Right renal cortex interstitium (tissue), 3 donors: ENCODE measurements at places on chromosomes 7 and 10. TPM values are rescaled to one million over a fixed set of nuclear protein-coding genes. Genes with fewer than 3 reads are reported as not detected.

Gene LHFPL3
- 5.5 TPM for polyA plus RNA-seq

Gene OR2A1
- 0.44 TPM for polyA plus RNA-seq

- DNase-seq = no peak
Measured at GRCh38 chr10:56318816-56319215, 42.2 kb downstream of the ZWINT start.

Gene ASIC3
- 1.1 TPM for polyA plus RNA-seq

DNA sequence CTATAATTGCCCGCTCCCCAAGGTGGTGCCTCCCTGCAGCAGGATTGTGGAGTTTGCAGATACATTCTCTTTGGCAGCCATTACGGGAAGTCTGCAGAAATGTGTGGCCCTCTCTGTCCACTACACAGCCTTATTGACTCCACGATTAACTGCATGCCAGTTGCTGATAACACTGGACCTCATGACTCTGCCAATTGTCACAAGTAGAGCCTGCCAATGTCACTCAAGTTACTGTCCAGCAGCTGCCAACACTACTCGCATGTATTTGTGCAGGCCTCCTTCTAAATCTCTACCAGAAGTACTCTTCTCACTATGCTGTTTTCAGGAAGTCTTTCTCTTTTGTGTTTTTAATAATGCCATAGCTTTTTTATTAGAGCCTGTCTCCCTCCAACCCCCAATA lies 128.8 kb downstream of the PPP1R3A start:
- no peak for DNase-seq

DNA sequence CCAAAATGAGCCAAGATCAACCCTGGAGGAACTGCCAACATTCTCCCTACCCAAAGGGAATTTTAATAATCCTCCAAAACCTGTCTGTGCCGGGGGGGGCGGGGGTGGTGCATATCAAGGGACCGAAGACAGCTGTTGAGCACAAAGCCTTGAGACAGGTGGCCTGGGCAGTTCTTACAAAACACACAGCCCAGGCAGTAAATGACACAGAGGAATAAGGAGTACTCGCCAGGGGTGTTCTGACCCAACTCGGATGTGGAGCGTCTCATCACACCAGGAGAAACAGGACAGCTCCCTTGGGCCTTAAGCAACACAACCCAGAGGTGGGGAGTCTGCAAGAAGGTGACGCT lies 35.6 kb downstream of the PLAC9 start:
- DNase-seq = no peak

- no peak for DNase-seq
Measured at GRCh38 chr7:80725181-80725611, 86.8 kb downstream of the CD36 start.

- DNase-seq = no peak
Measured at GRCh38 chr10:112202561-112203241, 19.1 kb upstream of the GPAM start.

- DNase-seq = no peak
Measured at GRCh38 chr7:14734839-14735321, 167.7 kb downstream of the DGKB start.

- DNase-seq = no peak
Measured at GRCh38 chr10:74151879-74152722, 1.1 kb downstream of the ADK start.

GRCh38 chr7:80334196-80334595 lies 177.7 kb downstream of the GNAT3 start:
- DNase-seq = no peak

Gene PHYHIPL
- polyA plus RNA-seq = 18.0 TPM

DNA sequence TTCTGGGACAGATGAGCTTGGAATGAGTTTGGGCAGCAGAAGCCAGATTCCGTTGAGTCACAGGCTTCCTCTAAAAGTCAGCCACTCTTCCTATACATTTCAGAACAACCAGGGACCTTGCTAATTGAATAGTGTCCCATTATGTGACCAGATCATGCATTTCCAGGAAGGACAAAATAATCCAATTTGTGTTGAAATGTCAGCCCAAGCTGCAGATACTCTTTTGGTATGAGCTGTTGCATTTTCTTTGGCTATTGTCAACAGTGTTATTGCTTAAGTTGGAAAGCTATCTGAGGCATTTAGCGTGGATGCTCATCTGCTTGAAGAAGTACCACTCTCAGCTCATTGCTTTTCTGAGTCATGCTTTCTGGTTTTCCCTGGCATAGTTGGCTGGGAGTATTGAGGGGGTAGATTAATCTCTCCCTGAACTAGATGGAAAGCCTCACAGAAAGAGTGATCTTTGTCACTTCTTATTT lies 223.7 kb upstream of the HABP2 start:
- DNase-seq = no peak

- DNase-seq = no peak
Measured at GRCh38 chr7:44073664-44074348, 8.4 kb upstream of the PGAM2 start.

Gene HECW1
- polyA plus RNA-seq = 7.2 TPM

DNA sequence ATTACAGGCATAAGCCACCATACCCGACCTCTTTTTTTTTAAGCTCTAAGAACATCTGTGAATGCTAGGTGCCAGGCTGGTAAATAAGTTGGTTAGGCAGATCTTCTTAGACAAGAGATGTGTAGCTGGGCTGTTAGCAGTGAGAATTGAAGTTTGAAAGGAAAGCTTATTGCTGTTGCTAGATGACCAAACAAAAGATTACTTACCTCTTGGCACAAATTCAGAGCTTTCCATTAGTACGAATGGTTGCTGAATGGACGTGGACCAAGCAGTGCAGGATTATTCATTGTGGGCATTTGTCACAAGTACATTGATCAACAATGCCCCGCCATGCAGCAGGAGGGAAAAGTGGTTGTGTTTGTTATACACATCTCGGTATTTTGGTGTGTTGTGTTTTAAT lies 131.2 kb downstream of the GFRA1 start:
- DNase-seq = no peak

DNA sequence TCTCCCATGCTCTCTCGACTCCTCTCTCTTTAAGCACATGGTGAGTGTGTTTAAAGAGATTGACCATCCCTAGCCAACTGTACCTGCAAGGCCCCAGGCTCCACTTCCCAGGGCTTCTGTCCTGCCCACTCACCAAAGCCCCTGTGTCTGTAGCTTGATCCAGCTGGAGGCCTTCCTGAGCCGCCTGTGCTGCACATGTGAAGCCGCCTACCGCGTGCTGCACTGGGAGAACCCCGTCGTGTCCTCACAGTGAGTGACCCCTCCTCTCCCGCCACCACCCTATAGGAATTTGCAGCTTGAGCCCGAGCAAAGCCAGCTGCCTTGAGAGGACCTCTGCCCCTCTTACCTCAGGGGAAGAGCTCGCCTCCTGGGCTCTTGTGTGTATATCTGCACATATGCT lies 11.2 kb downstream of the ZFYVE27 start:
- DNase-seq = no peak

GRCh38 chr7:25711940-25712339 lies 440.1 kb upstream of the NFE2L3 start:
- DNase-seq = no peak

Gene XRCC2
- 6.2 TPM for polyA plus RNA-seq

Gene FAM241B
- polyA plus RNA-seq = 9.7 TPM

Gene GNAI1
- polyA plus RNA-seq = 123 TPM

- DNase-seq = no peak
Measured at GRCh38 chr10:85995791-85996190, 370.8 kb downstream of the GRID1 start.

DNA sequence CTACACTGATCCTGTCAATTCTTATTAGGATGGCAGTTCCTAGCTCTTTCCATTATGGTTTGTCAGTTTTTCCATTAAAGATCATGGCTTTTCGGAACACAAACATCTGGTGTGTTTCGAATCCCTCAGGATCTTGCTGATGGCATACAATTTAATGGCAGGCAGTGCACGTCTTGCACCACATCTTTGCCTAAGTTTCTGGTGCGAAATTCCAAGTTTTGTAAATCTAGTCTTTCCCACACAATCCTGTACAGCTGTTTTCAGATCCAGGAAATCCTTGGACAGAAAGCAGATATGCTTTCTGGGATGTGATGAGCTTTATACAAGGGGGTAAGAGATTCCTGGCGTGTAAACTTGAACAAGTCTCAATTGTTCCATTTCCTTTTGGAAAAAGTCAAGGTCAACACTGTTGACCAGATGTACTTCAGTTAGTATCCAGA lies 224.3 kb upstream of the PHYHIPL start:
- no peak for DNase-seq

DNA sequence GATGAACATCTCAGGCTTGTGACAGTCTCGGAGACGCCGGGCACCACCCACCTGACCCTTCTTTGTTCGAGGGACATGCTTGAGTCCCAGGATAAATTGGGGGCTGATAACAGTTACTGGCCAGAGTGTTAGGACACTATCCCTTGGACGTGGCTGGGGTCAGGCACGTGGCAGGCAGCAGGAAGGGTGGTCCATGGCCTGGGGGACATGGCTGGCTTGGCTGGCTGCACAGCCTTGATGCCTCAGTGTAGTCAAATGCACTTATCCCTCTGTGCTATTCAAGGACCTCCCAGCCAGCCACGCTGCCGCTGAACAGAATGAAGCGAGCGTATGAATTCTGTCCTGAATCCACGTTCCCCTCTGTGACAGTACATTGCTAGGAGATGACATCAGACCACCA lies 662.0 kb upstream of the FOXK1 start:
- DNase-seq = no peak

Gene NKX6-2
- 7.6 TPM for polyA plus RNA-seq

GRCh38 chr10:131534836-131535235 lies 223.3 kb upstream of the TCERG1L start:
- DNase-seq = no peak

Gene FOXL3
- polyA plus RNA-seq = not detected

Gene COL28A1
- 9.8 TPM for polyA plus RNA-seq

Gene LOXL4
- polyA plus RNA-seq = 3.9 TPM

- DNase-seq = no peak
Measured at GRCh38 chr10:97719602-97720001, 6.1 kb downstream of the MARVELD1 start.

DNA sequence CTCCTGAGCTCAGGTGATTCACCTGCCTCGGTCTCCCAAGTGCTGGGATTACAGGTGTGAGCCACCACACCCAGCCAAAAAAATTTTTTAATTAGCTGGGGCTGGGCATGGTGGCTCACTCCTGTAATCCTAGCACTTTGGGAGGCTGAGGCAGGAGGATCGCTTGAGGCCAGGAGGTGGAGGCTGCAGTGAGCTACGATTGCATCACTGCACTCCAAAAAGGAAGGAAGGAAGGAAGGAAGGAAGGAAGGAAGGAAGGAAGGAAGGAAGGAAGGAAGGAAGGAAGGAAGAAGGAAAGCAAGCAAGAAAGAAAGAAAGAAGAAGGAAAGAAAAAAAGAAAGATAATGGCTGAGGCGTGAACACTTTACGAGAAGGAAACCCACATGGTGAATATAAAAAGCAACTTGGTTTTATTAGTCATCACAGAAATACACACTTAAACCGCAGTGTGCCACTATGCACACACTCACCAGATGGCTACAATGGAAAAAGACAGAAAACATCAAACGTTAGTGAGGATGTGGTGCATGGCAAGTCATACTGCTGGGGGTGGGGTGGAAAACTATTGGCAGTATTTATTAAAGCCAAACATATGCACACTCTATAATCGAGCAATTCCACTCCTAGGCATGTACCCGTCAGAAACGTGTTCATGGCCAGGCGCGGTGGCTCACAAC lies 4.4 kb upstream of the CCL26 start:
- no peak for DNase-seq

Gene SPDYE9
- polyA plus RNA-seq = 0.35 TPM

DNA sequence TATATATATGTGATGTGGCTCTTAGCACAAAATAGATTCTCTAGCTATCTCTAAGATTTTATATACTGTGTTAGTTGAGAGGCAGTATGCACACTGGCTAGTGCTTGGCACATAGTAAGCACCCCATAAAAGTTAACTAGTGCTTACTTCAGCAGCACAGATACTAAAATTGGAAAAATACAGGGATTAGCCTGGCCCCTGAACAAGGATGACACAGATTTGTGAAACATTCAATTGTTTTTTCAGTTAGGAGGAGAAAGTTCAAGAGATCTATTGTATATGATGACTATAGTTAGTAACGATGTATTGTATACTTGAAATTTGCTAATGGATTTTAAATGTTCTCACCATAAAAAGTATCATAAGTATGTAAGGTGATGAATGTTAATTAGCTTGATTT lies 78.3 kb upstream of the LRRC17 start:
- DNase-seq = no peak

- no peak for DNase-seq
Measured at GRCh38 chr10:98589007-98589406, 142.3 kb upstream of the HPS1 start.

DNA sequence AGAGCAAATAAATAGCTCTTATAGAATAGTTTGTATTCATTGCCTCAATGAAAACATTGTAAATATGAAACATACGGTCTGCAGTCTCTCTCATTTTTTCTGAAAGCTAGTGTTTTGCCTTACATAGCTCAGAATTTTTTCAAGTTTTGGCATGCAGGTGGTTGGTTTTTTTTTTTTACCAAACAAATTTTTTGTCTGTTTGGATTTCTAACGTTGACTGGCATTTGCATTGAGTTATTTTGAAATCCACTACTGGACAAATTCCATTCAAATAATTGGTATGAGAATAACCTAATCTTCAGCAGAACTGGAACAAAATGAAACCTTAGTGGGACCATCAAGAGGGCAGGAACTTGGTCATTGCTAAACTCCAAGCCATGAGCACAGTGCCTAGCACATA lies 107.6 kb upstream of the SAMD8 start:
- DNase-seq = no peak

DNA sequence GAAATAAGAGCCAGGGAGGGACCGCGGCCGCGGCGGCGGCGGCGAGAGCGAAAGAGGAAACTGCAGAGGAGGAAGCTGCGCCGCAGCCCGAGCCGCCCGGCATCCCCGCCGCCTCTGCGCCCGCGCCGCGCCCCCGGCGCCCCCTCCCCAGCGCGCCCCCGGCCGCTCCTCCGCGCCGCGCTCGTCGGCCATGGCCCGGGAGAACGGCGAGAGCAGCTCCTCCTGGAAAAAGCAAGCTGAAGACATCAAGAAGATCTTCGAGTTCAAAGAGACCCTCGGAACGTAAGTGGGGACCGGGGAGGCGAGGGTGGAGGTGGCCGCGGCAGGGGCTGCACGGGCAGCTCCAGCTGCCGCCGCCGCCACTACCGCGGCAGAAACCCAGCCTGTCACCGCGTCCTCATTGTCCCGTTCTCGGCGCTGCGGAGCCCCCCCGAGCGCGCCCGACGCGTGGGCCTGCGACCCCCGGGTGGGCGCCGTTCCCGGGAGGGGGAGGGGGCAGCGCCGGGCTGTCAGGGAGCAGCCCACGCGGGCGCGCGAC lies 351 bp downstream of the CAMK1D start:
- DNase-seq = no peak

- DNase-seq = no peak
Measured at GRCh38 chr10:118851062-118852035, 96.6 kb upstream of the CACUL1 start.

Gene WDFY4
- polyA plus RNA-seq = 1.6 TPM

GRCh38 chr10:50346942-50347341 lies 95.6 kb upstream of the ASAH2 start:
- DNase-seq = no peak
